ENCODE measurements at places on chromosomes 6 and 20. TPM values are rescaled to one million over a fixed set of nuclear protein-coding genes. Genes with fewer than 3 reads are reported as not detected.

Gene HNF4A
- not detected for total RNA-seq

Gene STMND1
- not detected for total RNA-seq

Gene TINAG
- not detected for total RNA-seq

Gene MRPL18
- total RNA-seq: 154 TPM

Gene OR12D3
- total RNA-seq: not detected

Gene TMEM151B
- total RNA-seq: not detected

Gene IL20RA
- total RNA-seq: not detected

Gene THEMIS
- total RNA-seq: not detected

Gene BCAS4
- 4.6 TPM for total RNA-seq

Gene RSPO3
- not detected for total RNA-seq

Gene SAMD5
- total RNA-seq: 16.2 TPM

Gene CTNNBL1
- total RNA-seq: 37.3 TPM

Gene GCNT2
- 27.3 TPM for total RNA-seq

Gene FAM217A
- not detected for total RNA-seq

Gene PCK1
- total RNA-seq: not detected

Gene SLC26A8
- total RNA-seq: not detected

Gene HLA-DMB
- not detected for total RNA-seq

Gene TRIM40
- not detected for total RNA-seq

Gene SGK2
- total RNA-seq: not detected

Gene FGD2
- total RNA-seq: not detected

Gene TRAPPC3L
- total RNA-seq: 0.06 TPM

Gene ACSS1
- 4.9 TPM for total RNA-seq

Gene DAAM2
- total RNA-seq: 0.29 TPM

Gene SPACA1
- total RNA-seq: not detected

Gene SNAI1
- total RNA-seq: 24.2 TPM

Gene GRM1
- total RNA-seq: not detected

Gene HRH3
- not detected for total RNA-seq

Gene LGSN
- not detected for total RNA-seq

Gene OR2H1
- not detected for total RNA-seq

Gene LY6G6F
- not detected for total RNA-seq

Gene MEP1A
- total RNA-seq: 1.0 TPM

Gene OXT
- total RNA-seq: not detected

Gene BANF2
- not detected for total RNA-seq

Gene SLC35B3
- total RNA-seq: 7.7 TPM

Gene FAM184A
- total RNA-seq: not detected

Gene SLC17A1
- not detected for total RNA-seq
